Stimulated activated CD4-positive, alpha-beta T cell treated with anti-CD3 and anti-CD28 coated beads, Interleukin-1b, Interleukin-23, amount 100 ng/mL, for 48 hours (primary cell): ENCODE measurements at places on chromosomes 2 and 18.

- DNase-seq: no peak
These were observed 38.4 kb downstream of the POMC start for GRCh38 chr2:25129901-25130520.

- DNase-seq: peak; percentile 30
These were observed 1.3 kb downstream of the LAPTM4A start for GRCh38 chr2:20050104-20050645.

DNA sequence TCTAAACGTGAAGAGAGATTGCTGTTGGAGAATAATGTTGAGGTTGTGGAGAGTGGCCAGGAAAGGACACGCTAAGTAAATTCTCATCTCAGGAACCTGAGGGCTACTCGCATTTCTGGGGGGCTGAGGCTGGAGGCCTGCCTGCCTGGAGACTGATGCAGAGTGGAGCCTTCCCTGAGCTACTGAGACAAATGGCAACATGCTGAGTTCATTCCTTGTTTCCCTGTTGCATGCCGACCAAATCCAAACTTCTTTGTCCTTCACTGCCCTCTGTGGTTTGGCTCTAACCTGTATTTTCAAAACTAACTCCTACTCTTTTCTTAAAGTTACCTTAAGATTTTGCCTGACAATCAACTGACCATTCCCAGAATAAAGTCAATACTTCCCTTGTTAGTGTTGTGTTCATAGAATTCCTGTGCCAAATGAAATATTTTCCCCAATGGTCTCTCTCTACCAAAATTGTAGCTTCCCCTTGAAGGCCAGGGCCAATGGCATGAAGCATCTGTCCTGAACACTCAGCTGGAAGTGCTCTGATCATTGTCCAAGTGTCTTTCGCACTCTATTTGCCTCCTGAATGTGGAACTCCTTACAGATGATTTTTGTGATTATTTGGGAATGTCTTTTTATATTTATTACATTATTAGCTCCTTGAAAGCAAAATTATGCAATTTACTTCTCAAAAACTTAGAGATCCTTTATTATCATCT lies 1085.6 kb downstream of the SOCS6 start:
- DNase-seq: no peak

DNA sequence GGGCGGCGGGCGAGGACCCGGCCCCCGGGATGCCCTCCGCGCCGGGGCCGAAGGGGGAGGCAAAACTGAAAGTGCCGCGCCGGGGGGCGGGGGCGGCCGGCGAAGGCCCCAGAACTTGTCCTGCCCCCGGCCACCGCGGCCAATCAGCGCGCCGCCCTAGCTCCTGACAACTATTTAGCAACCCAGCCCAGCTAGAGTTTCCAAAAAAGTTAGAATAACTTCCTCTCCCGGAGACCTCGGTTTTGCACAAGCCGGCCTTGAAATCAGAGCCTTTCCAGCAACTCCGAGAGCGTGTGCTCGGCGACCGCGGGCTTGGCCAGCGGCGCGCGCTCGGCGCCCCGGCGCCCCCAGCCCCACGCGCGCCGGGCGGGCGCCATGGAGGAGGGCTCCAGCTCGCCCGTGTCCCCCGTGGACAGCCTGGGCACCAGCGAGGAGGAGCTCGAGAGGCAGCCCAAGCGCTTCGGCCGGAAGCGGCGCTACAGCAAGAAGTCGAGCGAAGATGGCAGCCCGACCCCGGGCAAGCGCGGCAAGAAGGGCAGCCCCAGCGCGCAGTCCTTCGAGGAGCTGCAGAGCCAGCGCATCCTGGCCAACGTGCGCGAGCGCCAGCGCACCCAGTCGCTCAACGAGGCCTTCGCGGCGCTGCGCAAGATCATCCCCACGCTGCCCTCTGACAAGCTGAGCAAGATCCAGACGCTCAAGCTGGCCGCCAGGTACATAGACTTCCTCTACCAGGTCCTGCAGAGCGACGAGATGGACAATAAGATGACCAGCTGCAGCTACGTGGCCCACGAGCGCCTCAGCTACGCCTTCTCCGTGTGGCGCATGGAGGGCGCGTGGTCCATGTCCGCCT lies at the start of gene TWIST2:
Gene TWIST2, plus strand, starts transcription at position 245 of the 850 bp plus-strand sequence. Its CDS starts 131 bp downstream, at position 376.
- DNase-seq: no peak

DNA sequence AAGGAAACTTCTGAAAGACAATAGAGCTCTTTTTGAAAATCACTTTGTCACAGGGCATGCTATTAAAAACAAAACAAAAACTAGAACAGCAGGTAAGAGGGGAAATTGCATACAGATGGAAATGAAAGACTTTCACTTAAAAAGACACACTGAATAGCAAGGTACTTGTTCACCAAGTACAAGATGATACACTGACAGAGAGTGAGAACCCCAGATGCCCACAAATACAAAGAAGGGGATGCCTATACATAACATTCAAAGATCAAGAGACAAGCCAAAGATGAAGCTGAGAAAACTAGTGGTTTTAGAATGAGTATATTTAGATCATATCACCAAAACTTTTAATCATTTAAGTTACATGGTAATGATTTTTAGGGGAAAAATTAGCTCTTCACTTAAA lies 60.7 kb downstream of the ASXL2 start:
- DNase-seq: peak; percentile 27
